NCI-H1930 (cell line): ENCODE measurements at places on chromosomes 6 and 20.
A peak's percentile ranks its signal among the peaks of the same experiment; 100 is the strongest.

DNA sequence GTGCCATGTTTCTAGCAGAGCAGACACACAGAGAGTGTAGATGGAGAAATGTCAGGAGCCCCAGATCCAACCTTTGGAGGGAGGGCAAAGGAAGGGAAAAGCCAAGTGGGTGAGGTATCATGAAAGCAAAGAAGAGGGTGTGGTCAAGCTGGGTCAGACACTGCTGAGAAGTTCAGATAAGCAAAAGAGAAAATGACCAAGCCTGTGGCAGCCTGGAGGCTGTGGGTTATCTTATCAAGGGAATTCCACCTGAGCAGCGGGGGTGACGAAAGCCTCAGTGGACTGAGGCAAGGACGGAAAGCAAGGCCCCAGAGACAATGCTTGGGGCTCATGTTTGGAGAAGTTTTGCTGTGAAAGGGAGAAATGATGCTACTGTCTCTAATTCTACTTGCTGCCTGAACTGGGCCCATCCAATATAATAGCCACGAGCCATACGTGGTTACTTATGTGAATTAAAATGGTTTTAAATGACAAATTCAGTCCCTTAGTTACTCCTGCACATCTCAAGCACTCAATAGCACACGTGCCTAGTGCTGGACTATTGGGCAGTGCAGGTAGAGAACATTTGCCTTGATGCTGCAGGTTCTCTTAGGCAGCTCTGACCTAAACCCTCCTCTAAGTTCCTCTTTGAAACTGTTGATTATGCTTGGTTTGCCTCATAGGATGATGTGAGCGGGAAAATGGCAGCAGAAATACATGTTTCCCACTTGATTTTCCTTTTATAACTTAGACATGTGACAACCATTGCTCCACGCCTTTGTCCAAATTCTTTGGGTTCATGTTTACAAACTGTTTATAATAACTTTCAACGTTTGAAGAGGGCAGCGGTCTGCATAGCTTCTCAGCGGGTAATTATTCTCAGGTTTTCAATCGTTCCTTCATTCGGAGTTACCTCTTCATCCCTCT is 63.7 kb downstream of the SLC22A23 start:
- no peak for DNase-seq

DNA sequence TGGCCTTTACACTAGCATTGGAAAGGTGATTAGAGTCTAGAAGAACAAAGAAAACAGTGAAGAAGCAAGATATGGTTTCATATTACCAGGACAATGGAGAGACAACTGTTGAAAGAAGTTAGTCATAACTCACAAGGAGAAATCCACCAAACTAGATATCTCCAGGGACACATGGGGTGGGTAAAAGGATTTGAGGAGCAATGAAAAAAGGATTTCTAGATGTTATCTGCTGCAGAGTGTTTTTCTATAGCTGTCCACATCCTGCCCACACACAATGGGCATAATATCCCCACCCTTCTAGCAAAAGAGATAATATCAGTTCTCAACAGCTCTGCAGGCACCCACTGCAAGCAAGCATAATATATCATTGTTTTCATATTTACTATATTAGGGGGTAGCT is 303.1 kb downstream of the HAO1 start:
- DNase-seq, result no peak

GRCh38 chr20:1467355-1468116 is 887 bp upstream of the NSFL1C start:
- no peak for DNase-seq

- DNase-seq, result no peak
Measured at GRCh38 chr6:122285292-122285913, 114.0 kb upstream of the HSF2 start.

GRCh38 chr6:145367149-145367548 is 368.2 kb downstream of the EPM2A start:
- DNase-seq, result no peak

DNA sequence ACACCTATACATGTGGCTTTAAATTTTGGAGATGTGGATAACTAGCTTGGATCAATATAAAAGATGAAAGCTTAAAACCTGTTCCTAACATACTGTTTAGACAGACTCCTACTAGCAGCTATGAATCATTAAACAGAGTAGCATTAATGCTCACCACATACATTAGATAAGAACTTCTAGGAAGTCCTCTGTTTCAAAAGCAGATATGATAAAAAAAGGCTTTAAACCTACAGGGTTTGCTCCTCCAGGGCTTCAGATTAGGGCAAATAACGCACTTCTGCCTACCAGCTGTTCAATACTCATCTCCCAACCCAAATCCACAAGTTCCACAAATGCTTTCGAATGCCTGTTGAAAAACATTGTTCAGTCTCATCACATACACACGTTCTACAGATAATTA is 1.5 kb downstream of the REPS1 start:
- no peak for DNase-seq

- DNase-seq, result no peak
Measured at GRCh38 chr6:135244805-135245204, 63.7 kb downstream of the MYB start.

DNA sequence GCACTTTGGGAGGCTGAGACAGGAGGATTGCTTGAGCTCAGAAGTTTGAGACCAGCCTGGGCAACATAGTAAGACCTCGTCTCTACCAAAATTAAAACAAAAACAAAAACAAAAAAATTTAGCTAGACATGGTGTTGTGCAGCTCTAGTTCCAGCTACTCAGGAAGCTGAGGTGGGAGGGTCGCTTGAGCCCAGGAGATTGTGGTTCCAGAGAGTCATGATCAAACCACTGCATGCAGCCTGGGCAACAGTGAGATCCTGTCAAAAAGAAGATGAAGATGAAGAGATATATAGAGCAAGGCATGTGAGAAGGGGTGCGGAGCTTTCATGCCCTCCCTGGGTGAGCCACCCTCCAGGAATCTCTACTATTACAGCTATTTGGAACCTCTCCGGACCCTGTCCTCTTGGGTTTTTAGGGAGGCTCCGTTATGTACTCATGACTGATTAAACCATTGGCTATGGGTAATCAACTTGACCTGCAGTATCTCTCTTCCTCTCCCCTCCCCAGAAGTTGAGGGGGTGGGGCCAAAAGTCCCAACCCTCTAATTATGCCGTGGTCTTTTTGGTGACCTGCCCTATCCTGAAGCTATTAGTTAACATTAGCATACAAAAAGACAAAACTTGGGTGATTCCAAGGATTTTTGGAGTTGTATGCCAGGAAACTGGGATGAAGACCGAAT is 9.0 kb downstream of the POLH start:
- no peak for DNase-seq

GRCh38 chr6:112034616-112034995 is 19.3 kb upstream of the CCN6 start:
- DNase-seq, result no peak

DNA sequence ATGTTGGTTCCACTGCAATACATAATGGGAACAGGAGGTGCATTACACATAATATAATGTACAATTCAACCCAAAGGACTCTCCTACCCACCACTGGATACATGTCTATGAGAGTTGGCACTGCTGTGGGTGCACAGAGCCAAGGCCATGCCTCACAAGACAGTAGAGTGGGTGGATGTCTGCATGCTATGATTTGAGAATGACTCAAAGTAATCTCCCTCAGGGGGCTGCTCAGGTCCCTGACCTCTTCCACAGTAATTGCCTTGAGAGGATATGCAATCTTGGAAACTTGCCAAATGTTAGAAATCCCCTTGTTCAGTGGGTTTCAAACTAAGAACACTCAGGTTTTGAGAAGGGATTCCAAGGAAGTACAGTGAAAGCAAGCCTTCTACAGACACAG is 79.0 kb downstream of the ANKEF1 start:
- no peak for DNase-seq

DNA sequence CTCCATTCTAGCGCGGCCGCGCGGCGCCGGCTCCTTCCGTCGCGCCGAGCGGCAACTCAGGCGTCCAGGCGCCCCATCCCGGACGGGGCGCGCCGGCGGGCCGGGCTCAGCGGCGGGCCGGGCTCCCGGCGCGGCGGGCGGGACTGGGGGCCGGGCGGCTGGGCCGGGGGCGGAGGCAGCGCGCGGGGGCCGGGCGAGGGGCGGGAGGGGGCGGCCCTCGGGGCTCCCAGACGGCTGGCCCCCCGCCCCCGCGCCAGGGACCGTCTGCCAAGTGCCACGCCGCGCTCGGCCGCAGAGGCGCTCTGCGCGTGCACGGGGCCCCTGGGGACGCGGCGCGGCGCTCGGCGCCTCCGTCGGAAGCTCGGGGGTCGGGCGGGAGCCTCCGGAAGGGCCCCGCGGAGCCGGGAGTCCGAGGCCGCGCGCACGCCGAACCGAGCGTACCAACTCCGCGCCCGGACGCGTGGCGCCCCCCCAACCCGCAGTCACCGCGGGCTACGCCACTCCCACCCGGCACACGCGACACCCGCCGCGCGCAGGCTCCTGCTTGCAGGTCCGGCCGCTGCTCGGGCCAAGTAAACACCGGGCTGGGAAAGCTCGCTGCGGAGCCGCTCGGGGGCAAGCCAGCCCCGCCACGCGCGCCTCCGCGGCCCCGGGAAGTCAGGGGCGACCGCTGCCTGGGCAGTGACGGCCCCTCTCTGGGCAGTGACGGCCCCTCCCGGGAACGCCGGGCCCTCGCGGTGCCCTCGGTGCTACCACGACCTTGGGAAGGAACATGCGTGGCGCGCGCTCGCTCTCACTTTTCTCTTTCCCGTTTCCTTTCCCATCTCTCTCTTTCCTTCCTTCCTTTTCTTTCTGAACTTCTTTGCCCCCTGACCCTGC is at the start of gene PREX1:
Gene PREX1, minus strand, starts transcription at position 145 of the 879 bp plus-strand sequence. Its CDS starts 139 bp downstream, at position 6.
- peak; percentile 75 for DNase-seq

DNA sequence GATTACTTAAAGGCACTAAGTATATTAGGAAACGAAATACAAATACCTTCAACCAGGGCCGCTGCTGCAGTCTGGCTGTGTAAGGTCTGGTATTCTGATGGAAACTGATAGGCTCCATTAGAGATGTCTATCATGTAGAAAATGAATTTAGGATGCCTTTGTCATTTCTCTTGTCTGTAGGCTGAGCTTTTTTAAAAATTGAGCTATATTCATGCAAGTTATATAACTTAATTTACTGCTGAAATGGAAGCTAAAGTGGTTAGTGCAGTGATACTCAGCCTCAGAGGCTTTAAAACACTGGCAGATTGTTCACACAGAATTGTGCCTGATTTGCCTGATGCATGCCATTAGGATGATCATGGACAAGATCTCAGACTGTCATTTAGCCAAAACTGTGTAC is 286.2 kb upstream of the QKI start:
- DNase-seq, result no peak
